ENCODE measurements at places on chromosomes 3 and 15.

DNA sequence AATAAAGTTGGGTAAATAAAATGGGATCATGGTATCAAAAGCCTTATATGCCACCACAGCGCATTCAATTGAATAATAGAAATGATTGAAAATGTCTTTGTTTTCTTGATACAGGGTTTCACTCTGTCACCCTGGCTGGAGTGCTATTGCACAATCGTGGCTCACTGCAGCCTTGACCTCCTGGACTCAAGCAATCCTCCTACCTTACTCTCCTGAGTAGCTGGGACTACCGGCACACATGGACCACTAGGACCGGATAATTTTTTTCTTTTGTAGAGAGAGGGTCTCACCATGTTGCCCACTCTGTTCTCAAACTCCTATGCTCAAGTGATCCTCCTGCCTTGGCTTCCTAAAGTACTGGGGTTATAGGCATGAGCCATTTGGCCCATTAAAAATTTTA is 33.8 kb upstream of the BBX start:
- no peak for DNase-seq

GRCh38 chr3:180059356-180059755 is 22.6 kb upstream of the PEX5L start:
- DNase-seq: no peak

DNA sequence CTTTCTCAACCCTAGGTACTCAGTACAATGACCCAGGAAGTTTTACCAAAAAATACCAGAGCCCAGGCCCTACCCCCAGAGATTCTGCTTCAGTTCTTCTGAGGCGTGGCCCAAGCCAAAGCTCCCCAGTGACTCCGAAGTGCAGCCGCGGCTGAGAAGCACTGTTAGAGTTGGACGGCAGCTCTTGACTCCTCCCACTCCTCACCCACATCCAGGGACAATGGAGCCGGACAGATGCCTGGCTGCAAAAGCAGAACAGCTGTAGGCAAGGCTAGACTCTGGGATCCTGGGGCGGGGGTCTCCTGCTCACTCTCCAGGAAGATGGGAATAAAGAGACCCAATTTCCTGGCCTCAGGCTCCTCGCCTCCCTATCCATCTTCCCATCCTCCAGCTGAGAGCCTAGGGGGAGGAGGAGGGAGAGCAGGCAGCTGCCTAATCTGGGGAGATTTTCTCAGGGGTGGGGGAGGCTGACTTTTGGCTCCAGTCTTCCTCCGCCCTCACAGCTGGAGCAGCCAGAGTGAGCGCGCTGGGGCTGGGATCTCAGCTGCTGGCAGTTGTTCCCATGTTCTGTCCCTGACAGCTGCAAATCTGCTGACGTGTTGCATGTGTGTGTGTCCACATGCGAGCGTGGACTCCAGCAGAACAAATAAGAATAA is 223.8 kb downstream of the OPA1 start:
- peak; percentile 78 for DNase-seq

GRCh38 chr15:63040954-63041353 is 1.6 kb upstream of the TPM1 start:
- DNase-seq: no peak
